ENCODE measurements at places on chromosomes 16 and 17. TPM values are rescaled to one million over a fixed set of nuclear protein-coding genes. Genes with fewer than 3 reads are reported as not detected.

DNA sequence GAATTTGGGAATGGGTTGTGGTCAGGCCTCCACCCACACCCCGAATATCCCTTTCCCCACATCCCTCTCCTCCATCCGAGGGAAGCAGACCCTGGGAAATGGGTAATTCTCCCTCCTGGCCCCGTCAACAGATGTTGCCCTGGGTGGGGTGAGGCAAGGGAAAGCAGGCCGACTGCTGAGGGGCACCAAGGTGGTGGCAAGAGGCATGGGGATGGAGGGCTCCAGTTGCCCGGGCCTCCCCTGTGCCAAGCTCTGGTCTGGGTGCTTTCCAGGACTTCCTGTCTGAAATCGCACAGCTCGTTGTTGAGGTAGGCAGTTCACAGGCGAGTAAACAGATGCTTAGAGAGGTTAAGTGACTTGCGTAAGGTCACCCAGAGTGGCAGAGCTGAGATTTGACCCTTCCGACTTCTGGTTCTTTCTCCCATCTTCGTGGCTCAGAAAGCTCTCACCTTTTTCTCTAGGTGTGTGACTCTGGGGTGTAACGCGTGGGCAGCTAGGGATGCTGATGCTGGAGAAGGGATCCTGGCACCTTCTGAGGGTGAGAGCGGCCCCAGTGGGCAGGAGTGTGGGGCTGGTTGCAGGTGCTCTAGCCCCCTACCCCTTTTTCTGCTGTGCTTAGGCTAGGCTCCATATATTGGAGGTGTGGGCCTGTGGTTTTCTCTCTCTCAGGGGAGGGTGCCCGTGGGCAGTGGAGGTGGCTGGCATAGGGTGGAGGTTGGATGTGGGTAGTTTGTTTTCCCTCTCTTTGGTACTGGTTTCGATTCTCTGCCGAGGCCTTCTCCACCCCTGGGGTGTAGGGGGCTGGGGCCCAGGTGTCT is 17.2 kb downstream of the RARA start:
- DNase-seq, result peak; percentile 55

- peak; percentile 7 for DNase-seq
Observed at GRCh38 chr16:88299751-88300462, 82.9 kb upstream of the ZNF469 start.

GRCh38 chr17:66920435-66920834 is 44.1 kb upstream of the CACNG4 start:
- DNase-seq, result no peak

GRCh38 chr16:26005336-26005735 is 313.6 kb downstream of the HS3ST4 start:
- DNase-seq, result no peak

DNA sequence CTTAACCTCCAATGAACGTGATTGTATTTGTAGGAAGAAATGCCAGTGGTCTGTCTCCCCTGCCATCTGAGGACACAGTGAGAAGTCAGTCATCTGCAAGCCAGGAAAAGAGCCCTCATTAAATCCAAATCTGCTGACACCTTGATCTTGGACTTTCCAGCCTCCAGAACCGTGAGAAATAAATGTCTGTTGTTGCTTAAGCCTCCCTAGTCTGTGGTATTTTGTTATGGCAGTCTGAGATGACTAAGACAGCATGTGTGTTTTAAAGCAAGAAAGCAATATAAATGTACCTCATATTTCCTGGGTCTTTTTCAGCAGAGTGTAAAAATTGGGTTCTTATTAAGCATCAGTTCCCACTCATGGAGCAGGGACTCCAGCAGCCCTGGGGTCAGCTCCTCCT is 177.9 kb upstream of the NLRP1 start:
- DNase-seq, result no peak

- no peak for DNase-seq
Observed at GRCh38 chr16:75264999-75265910, 13.8 kb upstream of the BCAR1 start.

DNA sequence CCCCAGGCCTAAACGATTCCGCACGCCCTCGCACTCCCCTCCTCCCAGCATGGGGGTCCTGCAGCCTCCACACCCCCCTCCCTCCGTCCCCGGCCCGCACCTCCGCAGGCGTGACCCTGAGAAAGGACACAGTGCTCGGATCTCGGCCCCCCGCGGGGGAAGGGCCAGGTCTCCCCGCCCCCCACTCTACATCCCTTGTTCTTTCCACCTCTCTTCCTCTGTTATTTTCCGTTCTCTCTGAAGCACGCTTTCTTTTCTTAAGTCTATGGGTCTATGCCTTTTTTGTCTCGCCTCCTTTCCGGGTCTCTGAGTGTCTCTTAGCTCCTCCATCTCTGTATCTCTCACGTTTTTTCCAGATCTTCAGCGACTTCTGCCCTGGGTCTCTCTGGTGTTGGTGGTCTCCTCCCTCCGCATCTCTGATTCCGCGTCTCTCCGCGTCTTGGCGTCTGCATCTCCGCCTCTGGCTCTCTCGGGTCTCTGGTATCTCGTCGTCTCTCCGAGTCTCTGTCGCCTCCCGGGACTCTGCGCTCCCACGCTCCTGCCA is 2.1 kb upstream of the HES7 start:
- DNase-seq, result peak; percentile 77

- DNase-seq, result no peak
Observed at GRCh38 chr17:48520631-48521079, 10.2 kb downstream of the HOXB1 start.

DNA sequence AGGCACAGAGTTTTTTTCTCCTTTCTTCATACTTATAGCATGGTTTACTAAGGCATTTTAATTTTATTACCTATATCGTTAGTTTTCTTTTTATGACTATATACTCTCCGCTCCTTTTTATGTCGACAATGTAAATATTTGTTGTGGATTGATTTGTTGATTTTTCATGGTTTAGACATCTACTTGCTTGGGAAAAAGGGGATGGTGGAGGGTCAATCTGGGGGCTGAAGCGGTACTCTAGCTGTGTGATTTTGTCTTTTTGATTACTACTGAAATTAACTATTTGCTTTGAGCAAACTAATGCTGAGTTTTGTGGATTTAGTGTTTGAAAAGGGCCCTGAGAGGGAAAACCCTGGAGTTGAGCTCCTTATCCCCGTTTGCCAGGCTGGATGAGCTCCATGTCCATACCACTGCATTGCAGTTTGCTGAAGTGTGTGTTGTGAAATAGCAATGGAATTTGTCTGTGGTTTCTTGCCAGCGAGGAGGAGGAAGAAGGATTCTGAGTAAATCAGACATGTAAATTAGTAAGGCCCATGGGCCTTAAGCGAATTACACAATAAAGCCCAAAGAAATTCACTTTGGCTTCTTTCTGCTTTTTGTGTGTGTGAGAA is 72.0 kb downstream of the FTO start:
- DNase-seq, result peak; percentile 60

The GNG13 gene
- total RNA-seq, result not detected

The KRT25 gene
- not detected for total RNA-seq
